Activated naive CD4-positive, alpha-beta T cell treated with Interleukin-2 at 50 U/mL for 16 hours (primary cell): ENCODE measurements at places on chromosomes 11 and 22.

GRCh38 chr11:29801561-29801960 is 215.3 kb downstream of the KCNA4 start:
- DNase-seq = no peak

DNA sequence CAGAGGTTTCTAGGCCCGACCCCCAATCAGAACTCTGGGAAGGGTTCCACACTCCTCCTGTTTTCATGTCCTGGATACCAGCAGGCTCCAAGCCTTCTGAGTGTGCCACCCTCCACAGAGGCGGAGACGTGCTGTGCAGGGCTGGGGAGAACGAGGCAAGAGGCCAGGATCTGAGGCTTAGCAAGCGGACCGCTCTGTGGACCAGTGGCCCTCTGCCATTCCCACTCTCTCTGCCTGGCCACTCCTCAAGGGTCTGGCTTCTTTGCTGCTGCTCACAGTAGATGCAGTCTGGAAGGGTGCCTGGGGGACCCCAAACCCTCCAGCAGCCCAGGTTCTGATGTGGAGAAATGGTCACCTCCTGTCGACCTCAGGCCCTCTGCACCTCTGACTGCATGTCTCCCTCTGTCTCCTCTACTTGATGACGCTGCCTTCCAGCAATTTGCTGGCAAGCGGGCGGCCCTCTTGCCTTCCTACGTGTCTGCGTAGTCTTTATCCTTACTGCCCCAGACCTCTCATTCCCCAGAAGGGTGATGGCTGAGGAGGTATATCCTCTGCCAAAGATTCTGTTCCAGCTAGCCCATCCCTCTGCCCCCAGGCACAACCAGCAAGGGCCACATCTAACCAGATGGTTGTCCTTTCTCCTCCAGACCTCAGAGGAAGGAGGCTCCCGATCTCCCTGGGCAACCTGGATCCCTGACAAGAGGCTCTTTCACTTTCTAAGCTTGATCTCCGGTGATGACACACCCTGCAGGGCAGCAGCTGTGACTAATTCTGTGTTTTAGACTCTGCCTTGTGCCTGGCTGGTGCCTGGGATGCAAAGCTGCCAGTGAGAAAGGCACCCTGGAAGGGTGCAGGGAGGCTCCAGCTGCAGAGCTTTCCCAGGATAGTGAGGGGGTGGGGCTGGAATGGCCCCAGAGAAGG is 87.3 kb downstream of the NAT10 start:
- DNase-seq = no peak

GRCh38 chr11:121540627-121541026 is 87.9 kb upstream of the SORL1-AS1 start:
- DNase-seq = no peak

- DNase-seq = no peak
These were observed 13.9 kb upstream of the CDC42EP2 start for GRCh38 chr11:65300621-65301275.

DNA sequence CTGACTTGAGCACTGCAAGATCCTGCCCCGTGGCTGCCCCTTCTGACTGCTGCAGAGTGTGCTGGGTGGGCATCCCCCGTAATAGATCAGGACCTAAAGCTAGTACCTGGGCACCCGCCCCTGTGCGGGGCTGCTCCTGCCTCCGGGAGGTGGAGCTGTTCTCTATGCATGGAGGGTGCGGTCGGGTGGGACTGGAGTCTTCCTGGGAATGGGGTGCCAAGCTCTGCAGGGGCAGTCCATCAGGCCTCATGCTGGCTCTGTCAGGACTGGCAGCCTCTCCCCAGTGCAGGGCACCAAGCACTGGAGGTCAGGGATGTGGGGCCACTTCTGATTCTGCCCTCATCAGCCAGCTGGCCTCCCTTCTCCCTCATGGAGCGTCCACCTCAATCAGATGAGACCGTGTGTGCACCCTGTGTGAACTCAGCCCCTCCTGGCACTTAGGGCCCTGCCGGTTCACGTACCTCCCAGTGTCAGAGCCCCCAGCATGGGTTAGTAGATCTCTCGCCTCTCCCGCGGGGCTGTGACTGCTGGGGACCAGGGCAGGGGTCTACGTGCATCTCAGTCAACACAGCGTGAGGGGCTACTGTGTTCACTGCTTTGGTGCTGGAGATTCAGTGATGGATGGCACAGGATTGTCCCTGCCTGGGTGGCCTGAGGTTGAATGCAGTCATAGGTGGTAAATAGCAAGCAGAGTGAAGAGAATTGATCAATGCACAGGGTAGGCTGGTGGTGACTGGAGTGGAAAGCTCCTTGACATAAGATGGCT is 30.8 kb downstream of the MPPED1 start:
- no peak for DNase-seq

DNA sequence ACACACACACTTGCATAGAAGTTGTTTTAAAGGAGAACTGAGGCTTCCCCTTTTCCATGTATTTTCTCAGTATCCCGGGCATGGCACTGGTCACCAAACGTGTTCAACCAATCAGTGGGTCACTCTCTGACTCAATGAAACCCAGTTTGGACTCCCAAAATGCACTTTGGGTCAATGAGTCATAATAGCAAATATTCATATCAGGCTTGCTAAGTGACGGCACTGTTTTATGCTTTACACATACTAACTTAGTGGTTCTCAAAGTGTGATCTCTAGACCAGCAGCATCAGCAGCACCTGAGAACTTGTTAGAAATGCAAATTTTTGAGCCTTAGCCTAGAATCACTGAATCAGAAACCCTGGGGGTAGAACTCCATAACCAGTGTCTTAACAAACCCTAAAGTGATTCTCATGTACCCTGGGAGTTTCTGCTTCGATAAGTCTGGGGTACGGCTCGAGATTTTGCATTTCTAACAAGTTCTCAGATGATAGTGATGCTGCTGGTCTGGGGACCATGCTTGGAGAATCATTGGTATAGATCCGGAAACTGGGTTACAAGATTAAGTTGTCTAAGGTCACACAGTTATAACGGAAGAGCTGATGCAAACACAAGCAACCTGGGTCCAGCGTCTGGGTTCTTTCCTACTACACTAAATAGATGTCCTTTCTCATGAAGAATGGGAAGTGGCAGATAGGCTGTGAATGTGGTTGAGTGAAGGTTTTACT is 35.6 kb downstream of the ETS1 start:
- DNase-seq = peak; percentile 16

DNA sequence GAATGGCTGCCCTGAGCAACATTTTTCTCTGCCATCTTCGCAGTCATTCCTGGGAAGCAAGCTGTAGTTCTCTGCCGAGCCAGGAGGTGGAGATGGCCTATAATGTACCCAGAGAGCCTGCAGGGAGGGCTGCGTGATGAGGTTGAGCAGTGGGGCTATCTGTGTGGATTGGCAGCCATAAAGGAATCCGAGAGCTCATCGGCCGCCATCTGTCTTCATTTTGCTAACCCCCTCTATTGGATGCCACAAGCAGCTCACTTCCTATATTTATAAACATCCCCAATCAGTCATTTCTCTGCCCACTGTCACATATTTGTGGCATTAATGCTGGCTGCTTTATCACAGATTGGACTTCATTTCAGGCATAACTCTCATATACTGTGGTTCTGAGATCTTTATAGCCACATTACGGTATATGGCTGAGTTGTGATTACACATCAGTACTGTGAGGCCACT is 209.5 kb downstream of the NTM start:
- DNase-seq = no peak

- DNase-seq = no peak
These were observed 180.5 kb upstream of the ZBED5 start for GRCh38 chr11:11038352-11038751.

GRCh38 chr11:59776210-59777066 is 21.3 kb downstream of the STX3 start:
- no peak for DNase-seq

GRCh38 chr11:65899356-65900124 is 648 bp downstream of the FOSL1 start:
- DNase-seq = peak; percentile 80

- no peak for DNase-seq
These were observed 317.9 kb downstream of the ETS1 start for GRCh38 chr11:128269466-128269865.

DNA sequence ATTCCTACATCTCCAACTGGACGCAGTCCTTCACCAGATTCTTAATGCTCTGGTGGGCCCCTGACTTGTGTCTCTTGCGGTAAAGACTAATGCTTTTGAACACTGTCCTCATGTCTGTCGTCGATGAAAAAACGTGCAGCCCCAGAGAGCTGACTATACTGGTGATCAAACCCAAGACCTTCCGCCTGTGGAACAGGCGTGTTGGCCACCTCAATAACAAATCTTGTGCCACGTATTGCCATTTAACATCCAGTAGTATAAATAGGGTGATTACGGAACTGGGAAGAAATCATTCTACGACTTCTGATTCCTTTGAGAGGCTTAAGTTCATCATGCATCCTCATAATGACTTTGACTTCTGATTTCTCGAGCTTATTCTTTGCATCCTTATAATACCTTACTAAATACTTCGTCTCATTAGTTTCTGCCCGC is 45.6 kb downstream of the OR4D9 start:
- no peak for DNase-seq

GRCh38 chr11:76783896-76784813 is 999 bp downstream of the TSKU start:
- DNase-seq = no peak

GRCh38 chr22:36923131-36923788 is 9.8 kb downstream of the CSF2RB start:
- no peak for DNase-seq

- no peak for DNase-seq
These were observed 29.9 kb upstream of the LRRC32 start for GRCh38 chr11:76700177-76701100.

GRCh38 chr11:78290293-78291176 is 101.8 kb downstream of the USP35 start:
- DNase-seq = no peak

- no peak for DNase-seq
These were observed 371.5 kb downstream of the OPCML start for GRCh38 chr11:133160754-133161153.

DNA sequence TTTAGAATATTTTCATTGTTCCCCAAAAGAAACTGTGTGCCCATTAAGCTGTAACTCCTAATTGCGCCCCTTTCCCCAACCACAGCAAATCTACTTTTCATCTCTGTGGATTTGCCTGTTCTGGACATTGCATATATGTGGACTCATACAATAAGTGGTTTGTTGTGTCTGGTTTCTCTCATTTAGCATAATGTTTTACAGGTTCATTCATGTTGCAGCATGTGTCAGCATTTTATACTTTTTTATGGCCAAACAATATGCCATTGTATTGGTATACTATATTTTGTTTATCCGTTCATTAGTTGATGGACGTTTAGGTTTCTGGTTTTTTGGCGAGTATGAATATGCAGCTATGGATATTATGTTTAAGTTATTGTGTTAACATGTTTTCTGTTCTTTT is 23.8 kb downstream of the NUCB2 start:
- no peak for DNase-seq

DNA sequence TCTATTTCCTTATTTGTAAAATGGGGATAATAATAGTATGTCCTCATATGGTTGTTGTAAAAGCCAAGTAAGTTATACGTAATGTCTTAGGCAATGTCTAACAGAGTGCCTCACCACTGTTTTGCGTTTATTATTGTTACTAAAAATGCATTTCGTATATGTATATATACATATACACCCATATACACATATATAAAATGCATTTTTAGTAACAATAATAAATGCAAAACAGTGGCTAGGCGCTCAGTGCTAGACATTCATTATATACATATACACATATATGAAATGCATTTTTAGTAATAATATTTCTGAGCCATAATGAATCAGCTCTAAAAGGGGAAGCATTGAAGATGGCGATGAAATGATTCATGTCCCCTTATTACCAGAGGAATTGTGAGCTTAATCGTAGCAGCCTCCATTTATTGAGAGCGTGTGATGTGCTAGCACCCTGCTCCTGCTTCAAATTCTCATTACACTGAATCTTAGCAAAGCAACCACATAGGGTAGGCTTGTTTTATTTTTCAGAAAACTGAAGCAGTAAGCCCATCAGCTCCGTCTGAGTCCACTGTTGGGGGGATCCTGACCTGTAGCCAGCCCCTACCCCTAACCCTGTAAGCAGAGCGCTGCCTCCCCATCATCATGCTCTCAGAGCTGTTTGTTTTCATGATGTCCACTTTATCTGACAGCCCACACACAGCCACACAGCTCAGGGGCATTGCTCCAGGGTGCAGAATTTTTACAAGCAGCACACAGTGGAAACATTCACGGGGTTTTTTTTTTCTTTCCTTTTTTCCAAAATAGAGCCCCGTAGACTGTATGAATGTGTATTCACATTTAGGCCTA is 97.1 kb upstream of the NAV2 start:
- DNase-seq = no peak

GRCh38 chr11:65278356-65278755 is 16.6 kb downstream of the POLA2 start:
- no peak for DNase-seq

DNA sequence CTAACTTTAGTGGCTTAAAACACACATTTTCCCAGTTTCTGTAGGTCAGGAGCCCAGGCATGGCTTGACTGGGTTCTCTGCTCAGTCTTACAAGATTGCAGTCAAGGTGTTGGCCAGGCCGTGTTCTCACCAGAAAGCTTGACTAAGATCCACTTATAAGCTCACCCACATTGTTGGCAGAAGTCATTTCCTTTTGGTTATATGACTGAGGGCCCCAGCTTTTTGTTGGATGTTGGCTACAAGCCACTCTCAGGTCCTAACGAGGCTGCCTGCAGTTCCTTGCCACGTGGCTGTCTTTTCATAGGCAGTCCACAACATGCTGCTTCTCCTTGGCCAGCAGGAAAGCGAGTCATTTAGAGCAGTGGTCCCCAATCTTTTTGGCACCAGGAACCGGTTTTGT is 79.3 kb upstream of the CRTAM start:
- DNase-seq = no peak

DNA sequence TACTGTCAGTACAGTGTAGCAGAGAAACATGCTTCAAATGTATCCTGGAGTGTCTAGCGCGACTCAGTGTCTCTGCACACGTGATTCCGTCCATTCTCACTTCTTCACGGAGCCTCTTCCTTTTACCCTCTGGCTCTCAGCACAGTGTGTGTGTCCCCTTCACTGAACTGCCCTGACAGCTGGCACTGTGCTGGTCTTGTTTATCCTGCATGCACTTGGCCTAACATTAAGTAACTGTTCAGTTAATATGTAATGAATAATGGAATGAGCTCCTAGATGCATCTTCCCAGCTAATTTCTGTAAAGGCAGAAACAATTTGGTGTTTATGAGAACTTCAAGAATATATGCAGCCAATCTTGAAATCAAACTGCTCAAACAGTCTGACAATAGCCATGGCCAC is 44.4 kb downstream of the KMT5B start:
- no peak for DNase-seq

DNA sequence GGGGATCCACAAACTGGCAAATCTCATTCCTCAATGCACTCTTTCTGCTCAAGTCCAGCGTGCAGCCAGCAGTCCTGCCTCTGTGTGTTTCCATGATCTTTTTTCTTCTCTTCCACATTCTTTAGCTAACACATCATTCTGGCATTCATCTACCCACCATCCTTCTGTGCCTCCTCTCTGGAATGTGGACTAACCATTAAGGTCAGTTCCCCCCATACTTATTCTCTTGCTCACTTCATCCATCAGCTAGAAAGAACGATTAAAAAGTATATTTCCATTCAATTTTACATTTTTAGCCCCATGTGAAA is 7.8 kb downstream of the KIRREL3 start:
- no peak for DNase-seq
